Activated T-helper 9 cell treated with anti-CD3 and anti-CD28 coated beads, Interleukin-2, amount 50 U/mL, for 16 hours (primary cell): ENCODE measurements at places on chromosomes 3 and 15.

- DNase-seq, result no peak
These were observed 288.3 kb downstream of the ULK4 start for GRCh38 chr3:41673650-41674049.

DNA sequence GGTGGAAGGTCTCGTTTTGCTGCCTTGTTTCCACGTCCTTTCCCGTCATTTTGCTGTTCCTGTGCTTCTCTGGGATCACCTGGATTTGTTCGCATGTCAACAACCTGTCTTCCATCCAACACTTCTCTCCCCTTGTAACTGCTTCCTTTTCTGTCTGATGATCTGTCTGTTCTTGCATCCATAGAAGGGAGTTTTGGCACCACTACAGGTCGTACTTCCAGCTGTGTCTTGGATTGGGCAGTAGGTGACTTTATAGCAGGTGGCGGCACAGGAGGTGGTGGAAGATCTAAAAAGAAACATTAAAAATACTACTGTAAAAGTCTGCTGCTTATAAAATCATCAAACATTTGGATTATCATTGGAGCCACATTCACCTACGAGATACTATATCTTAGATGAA is 1161.0 kb downstream of the ROBO1 start:
- DNase-seq, result no peak

DNA sequence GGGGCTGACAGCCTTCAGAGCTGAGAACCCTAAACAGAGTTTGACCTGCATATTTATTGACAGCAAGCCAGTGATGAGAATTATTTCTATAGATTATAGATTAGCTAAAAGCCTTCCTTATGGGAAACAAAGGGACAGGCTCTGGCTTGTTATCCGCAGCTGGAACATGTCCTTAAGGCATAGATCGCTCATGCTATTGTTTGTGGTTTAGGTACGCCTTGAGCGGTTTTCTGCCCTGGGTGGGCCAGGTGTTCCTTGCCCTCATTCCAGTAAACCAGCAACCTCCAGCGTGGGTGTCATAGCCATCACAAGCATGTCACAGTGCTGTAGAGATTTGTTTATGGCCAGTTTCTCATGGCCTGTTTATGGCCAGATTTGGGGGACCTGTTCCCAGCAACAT is 10.2 kb upstream of the FAH start:
- no peak for DNase-seq

DNA sequence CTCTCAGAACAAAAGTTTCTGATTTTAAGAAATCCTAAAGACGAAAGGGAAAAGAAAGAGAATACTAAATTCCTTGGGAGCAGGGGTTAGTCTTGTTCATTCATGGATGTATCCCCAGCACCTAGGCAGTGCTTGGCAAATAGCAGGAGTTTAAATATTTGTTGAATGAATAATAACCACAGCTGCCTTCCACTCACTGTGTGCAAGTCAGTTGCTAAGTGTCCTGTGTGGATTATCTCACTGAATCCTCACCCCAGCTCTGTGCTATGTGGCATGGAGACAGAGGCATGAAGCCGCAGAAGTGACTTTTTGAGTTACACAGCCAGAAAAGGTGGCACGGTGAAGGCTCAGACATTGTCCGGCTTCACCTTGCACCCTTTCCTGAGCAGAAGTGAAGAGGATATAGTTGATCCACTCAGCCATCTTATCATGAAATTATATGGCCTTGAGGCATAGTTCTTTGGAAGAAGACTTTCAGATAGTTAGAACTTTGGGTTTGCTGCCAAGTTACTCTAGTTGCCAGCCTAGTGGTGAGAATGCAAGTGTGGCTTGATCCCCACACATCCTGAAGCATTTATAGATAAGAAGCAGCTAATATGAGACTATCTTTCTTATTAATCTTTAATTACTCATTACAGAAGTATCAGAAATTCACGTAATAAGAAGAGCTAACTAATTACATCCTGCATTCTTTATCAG is 355.5 kb downstream of the LRTM1 start:
- DNase-seq, result no peak

DNA sequence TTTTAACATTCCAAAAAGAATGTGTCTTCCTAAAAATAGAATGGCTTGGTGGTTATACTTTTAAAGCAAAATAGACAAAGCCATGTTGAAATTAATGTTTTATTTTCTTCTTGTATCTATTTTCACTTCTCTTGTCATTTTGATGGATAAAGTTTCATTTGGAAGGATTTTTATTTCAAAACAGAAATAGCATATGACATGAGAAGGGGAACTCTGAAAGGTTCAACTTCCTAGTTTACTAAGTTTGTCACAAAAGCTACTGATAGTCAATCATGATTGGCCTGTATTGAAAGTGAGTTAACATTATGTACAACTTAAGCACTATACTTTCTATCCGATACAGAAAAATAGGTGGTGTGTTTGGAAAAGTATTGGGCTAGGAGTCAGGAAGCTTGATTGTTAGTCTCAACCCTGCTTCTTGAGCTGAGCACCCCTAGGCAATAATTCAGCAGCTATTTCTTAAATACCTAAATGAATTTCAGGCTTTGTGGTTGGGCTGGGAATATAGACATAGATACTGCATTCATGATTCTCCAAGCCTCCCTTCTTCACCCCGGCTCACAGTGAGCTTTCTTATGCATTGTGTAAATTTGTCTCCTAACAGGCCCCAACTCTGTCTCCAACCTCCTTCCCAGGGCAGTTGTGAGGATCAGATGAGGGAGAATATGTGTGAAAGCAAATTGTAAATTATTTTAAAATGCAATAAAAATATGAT is 46.9 kb upstream of the CSPG4 start:
- DNase-seq, result no peak

- DNase-seq, result no peak
These were observed 33.8 kb downstream of the AMOTL2 start for GRCh38 chr3:134340362-134340981.

DNA sequence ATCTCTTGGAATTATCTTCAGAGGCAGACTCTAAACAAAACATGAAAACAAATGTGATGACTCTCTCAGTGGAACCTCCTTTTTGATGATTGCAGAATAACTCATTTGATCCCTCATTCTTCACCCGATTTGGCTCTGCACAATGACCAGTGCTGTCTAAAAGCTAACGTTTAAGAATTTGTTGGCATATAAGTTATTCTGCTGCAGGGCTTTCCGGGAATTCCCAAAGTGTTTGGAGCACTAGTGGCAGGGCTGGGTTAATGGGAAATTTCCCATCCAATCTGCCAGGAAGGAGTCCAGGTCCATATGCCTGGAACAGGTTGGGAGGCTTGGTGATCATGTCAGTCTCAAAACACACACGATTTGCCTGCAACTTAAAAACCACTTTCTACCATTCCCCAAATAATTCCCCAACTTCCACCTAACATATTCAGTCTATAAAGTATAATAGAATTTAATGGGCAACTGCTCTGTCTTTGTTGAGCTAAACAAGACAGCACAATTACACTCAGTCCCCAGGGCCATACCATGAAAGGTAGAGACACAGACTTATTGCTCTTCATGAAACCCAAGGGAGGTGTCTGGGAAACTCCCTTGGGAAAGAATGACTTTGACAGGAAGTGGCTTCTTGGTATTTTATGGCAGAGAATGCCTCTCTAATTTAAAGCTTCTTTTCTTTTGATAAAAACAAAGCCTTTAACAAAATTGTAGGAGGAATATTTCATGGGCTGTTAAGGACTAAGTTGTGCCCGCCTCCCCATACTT is 38.0 kb downstream of the ARRDC4 start:
- no peak for DNase-seq

GRCh38 chr3:141949972-141950371 is 73.5 kb downstream of the ATP1B3 start:
- no peak for DNase-seq

- no peak for DNase-seq
These were observed 17.4 kb upstream of the RTP2 start for GRCh38 chr3:187719628-187720336.

- DNase-seq, result no peak
These were observed 23.1 kb downstream of the CCDC33 start for GRCh38 chr15:74259292-74259648.

- DNase-seq, result no peak
These were observed 82.6 kb upstream of the MAGI1 start for GRCh38 chr3:66121318-66121717.

DNA sequence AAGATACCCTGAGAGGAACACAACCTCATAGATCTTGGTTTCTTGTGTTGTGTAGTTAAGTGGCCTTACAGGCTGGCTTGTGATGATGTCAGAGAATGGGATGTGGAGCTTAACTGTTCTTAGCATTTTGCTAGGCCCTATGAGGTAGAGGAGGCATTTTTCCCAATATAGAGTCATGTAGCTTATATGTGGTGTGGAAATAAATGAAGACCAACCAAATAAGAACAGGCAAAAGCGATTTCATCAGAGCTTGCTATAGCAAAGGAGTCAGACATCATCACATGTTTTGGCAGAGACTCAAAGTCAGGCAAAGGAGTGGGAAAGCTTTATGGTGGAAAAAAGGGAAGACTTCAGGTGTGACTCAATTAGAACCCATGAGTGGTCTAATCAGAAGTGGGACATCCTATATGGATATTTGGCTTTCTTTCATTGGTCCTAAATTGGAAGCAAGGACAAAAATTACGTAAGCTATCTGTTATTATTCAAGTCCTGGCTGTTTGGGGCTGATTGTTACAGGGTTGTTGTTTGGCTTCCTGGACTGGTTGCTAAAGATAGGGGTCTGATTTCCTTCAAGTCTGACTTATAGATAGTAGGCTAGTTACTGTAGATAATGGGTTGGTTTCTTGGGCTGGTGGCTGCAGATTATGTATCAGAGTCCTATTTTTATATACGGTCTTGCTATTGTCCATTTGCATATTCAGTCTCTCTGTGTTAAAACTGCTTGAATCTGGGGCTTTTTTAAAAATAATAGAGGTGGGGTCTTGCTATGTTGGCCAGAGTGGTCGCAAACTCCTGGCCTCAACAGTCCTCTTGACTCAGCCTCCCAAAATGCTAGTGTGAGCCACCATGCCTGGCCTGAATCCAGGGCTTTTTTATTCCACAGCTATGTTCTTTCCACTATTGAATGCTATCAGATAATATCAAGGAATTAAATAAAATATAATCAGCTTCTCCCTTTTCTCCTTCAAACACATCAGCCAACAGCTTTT is 30.3 kb upstream of the SETD2 start:
- DNase-seq, result no peak

GRCh38 chr3:143668924-143669790 is 179.1 kb downstream of the SLC9A9 start:
- no peak for DNase-seq

DNA sequence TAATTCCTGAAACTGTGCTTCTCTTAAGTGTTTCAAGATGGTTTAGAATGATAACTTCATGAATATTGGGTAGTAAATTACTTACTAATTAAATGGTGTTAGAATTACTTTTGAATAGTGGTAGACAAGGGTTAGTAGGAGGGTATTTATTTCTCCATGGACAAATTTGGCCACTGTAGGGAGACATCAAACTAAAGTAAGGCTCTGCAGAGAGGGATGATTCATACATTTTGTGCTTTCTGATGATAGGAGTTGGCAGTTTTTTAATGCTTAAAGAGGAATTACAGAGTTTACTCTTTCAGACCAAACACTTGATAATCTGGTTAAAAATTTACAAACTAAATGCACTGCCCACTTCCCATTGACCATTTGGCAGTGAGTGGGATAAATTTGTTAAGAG is 127.6 kb downstream of the NAALADL2 start:
- DNase-seq, result no peak

DNA sequence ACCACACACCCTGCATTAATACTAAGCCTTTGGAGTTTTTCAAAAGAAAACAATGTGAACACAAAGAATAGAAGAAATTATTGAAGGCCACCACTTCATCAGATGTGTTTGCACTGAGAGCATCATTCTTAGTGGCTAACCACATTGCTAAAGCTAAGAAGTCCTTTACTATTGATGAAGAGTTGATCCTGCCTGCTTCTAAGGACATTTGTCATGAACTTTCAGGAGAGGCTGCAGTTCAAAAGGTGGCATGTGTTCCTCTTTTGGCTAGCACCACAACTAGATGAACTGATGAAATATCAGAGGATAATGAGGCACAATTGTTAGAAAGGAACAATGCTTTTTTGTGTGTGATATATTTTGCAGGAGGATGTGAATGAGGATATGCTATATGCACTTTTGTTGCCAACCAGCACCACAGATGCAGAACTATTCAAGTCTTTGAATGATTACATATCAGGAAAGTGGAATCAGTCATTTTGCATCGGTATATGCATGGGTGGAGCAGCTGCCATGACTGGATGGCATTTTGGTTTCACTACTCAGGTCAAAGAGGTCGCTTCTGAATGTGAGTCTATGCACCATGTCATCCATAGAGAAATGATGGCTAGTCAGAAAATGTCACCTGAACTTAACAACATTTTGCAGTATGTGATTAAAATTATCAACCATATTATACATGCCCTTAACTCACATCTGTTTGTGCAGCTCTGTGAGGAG is 2.5 kb upstream of the EID1 start:
- no peak for DNase-seq

GRCh38 chr3:138846262-138846791 is 11.6 kb upstream of the PIK3CB start:
- no peak for DNase-seq

DNA sequence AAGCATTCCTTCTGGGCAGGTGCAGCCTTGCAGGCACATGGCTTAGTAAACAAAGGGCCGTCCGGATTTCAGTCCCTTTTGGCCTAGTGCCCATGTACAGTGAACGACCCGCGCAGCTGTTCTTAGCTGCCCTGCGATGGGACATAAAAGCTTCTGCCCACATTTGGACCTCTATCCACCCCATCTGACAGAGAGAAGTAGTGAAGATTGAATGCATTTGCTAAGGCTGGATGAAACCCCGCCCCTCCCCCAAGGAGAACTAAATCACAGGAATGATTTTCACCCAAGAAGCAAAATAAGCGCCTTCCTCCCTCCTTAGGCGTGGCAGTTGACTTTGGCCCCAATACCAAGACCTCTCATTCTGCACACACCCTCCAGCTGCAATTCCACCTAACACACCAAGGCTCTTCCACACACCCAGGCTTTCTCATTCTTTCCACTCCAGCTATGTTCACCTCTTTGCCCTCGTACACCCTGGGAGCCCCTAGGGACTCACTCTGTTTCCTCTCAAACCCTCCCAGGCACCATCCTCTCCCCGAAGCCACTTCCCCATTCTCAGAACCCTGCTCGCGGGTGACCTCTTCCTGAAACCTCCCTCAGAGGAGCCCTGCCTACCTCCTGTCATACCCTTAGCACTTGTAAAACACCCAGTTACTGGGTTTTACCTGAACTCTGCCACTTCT is 14.1 kb upstream of the HRH1 start:
- DNase-seq, result no peak

- no peak for DNase-seq
These were observed 6.0 kb downstream of the GHRL start for GRCh38 chr3:10286596-10287295.
